ENCODE measurements at places on chromosomes 2 and 18.

DNA sequence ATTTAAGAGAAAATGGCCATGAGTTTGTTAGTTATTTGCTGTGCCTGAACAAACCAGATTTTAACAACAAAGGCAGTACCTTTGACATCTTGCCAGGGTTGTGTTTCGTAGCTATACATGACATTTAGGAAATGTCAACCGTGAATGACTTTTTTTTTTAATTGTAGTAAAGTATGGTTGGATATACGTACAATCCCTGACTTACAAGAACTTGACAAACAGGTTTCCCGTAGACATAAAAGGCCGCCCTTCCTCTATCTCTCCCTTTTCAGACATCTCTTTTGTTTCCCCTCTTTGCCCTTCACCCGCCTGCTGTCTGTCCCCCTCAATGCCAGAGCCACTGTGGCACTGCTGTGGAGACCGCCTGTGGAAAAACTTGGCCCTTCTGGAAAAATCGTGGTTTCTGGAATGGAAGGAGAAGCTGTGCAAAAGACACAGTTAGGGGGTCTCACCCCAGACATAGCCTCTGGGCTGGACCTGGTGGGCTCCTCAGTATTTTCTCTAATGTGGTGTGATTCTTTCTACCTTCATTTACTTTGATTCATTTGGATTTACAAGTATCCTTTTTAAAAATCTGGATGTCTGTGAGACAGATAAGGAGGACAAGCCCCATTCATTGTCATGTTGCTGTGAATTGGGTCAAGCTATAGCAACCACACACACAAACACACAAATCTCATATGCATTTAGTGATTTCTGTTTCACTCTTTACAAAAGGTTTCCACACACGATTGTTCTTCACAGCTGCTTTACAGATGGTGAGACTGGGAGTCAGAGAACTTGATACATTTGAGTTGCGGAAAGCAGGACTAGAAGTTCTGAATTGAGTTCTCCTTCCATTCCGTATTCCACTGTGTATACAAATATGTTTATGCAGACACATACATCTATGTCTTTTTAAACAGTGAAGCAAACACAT, 48.6 kb downstream of the SPATS2L start:
- no peak for DNase-seq

- no peak for DNase-seq
Measured at GRCh38 chr2:48423376-48423775, 106.6 kb upstream of the STON1 start.

DNA sequence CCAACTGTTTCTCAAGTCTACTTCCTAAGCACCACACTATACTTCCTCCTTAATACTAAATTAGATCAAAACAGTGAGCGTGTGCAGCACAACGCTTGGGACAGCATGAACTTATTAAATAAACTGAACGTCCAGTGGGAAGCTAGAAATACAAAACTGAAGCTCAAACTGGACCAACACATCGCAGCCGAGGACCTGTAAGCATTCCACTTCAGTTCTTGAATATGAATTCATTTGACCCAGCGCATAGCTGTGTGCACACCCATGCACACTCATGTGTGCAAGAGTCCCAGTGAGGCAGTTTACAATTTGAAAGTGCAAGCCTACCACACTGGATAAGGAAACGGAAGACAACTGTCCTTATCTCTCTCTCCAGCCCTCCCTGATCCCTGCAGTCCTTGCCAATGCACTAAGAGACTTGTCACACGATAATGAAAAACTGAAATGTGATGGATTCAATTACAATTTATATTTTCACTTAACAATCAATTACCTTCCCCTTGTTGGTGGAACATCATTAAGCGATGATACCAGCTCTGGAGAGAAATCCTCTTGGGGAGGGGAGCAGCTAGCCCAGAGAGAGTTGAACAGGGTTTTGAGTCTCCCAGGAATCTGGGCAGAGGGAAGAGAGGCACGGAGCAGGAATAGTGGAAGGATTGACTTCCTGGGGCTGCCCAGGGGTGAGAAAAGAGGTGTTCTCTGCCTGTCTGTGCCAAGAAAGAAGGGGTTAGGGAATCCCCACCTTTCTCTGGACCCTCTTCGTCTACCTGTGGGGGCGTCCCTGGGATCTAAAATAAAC, 186.5 kb upstream of the KLHL29 start:
- DNase-seq: no peak

GRCh38 chr2:45651415-45652089, at the start of gene PRKCE:
TSS of gene PRKCE (plus strand) at chr2:45651675.
- DNase-seq: peak; percentile 11
